IMR-90 (cell line): ENCODE measurements at places on chromosomes 1 and 21. TPM values are rescaled to one million over a fixed set of nuclear protein-coding genes. Genes with fewer than 3 reads are reported as not detected.

GRCh38 chr1:208475951-208476845 is 232.0 kb upstream of the PLXNA2 start:
- DNase-seq = no peak

DNA sequence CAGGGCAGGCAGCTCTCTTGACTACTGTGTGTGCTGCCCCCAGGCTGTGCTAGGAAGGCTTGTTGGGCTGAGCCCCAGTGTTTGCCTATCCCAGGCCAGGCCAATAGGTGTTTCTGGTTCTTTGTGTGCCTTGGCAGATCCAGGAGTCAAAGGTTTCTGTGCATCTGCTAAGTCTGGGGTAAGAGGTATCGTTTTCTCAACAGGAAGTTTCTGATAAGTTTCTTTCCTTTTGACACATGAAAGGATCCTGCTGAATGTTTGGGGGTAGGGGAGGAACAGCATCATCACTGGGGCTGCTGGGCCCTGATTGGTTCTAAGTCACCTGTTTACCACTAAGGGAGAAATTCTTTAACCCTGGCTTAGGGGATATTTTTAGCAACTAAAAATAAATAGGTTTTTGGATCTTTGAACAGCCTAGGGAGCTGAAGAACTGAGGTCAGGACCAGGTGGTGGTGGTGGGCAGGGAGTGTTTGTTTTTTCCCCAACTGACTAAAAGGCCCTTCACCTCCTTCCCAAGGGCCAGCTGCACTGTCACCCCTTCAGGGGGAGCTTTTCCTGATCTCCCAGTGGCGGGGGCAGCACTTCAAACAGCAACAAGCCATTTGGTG is 85.1 kb downstream of the KCNN3 start:
- DNase-seq = no peak

DNA sequence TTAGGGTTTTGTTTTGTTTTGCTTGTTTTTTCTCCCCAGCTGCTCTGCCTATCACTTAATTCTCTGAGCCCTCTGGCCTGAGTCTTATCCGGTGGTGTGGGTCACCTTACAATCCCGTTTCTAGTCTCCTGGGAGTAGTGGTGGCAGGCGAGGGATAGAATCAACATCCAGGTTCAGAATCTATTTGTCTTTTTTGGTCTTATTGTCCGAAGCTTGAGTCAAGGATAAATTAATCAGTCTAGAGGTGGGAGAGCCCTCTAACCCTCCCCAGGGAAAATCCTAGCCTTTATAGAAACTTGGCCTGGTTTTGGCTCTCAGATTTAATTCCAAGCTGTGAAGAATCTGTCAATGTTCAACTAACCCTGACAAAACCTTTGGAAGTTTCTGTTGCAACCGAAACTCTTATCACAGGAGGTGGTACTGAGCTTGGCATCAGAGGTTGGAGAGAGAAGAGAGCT is 246.3 kb downstream of the FGGY start:
- no peak for DNase-seq

DNA sequence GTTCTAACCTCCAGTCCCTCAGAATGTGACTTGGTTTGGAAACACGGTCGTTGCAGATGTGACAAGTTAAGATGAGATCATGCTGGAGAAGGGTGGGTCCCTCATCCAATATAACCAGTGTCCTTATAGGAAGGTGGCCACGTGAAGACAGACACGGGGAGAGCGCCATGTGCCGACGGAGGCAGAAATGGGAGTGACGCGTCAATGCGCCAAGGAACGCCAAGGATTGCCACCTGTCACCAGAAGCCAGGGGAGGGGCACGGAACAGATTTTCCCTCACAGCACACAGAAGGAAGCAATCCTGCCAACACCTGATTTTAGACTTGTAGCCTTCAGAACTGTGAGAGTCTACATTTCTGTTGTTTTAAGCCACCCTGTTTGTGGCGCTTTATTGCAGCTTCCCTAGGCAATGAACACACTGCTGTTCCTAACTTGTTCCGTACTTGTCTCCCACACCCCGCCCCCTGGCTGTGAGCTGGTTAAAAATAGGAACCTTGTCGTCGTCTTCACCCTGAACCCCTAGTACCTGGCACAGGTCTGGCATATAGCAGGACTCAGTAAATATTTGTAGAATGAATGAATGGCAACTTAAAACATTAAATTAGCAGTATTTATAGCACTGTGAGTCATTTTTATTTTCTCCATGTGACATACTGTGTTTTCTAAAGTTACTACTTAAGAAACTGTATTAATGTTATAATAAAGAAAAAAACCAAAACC is 14.2 kb downstream of the RIMS3 start:
- DNase-seq = no peak

CACNA1S gene
- total RNA-seq = not detected in 2 replicates

ATF3 gene
- total RNA-seq = 9.9 and 15.0 TPM in 2 replicates

S100A2 gene
- 3.6 and 4.4 TPM in 2 replicates for total RNA-seq
